Stimulated activated CD8-positive, alpha-beta memory T cell treated with anti-CD3 and anti-CD28 coated beads, Interleukin-4, amount 100 ng/mL, for 1 hour (primary cell): ENCODE measurements at places on chromosomes 4 and X.

GRCh38 chrX:30010471-30010870 lies 204.9 kb upstream of the MAGEB2 start:
- no peak for DNase-seq

GRCh38 chr4:84177831-84178542 lies 321.1 kb downstream of the NKX6-1 start:
- DNase-seq = no peak

DNA sequence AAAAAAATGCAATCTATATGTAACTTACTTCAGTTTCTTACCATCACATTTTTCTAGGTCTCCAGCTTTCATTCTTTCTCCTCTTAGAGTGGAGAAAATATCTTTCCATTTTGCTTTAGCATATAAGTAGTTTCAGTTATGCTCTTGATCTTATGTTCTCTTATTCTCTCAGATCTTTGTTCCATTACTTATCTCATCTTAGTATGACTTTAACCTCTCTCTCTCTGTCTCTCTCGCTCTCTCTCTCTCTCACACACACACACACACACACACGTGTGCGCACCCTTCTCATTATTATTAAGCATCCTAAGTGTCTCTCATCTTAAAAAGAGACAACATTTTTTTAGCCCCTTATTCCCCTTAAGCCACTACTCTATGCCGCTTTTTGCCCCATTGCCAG lies 92.8 kb downstream of the FAAH2 start:
- no peak for DNase-seq

DNA sequence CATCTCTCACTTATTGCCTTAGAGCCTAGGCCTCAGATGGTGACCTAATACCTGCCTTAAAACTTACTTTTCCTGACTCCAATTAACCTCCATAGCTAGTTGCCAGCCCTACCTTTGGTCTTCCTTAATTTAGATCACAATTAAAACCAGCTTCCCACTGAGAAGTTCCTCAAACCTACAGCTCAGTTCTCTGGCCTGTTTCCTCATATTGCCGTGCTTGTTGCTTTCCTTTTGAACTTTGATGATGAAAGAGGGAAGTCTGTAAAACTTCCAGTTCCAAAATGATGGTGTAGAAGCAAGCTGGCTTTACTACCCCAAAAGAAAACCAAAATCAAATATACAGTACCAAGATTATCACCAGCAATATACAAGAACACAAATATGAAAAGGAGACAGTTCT lies 28.9 kb upstream of the CAMK2D start:
- DNase-seq = no peak
